ENCODE measurements at places on chromosomes 13 and 19.

- DNase-seq: no peak
These were observed 687 bp upstream of the FTL start for GRCh38 chr19:48964205-48965039.

- DNase-seq: no peak
These were observed 149.8 kb downstream of the ZNF536 start for GRCh38 chr19:30521937-30522336.

GRCh38 chr13:110812121-110812868 is 98.8 kb downstream of the ING1 start:
- DNase-seq: no peak

DNA sequence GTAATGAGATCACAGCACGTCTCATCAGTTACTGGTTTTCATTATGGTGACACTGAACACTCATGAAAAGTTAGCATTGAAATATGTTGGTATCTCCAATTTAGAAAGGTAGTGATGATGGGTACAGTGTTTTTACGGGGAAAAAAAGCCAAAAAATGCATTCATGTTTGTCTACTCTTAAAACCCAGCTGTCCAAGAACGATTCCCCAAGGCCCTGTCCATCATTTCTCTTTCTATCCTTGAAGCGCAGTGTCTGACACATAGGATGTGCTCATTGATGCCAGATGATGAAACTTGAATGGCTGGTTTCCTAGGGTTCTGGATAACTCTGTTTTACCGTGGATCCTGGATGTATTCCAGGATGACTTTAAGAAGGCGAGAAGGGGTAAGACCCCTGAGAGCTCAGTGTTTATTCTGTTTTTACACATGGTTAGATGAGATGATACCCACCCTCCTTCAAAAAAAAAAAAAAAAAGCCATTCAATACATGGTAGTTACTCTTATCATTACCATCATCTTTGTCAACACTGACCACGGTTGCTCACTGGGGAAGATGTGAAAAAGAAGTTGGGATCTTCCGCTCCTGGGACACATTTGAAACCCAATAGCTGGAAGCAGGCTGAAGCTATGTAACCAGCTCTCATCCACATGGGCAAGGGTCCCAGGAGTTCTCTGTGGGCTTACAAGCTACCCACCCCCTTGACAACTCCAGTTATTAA is 22.5 kb downstream of the SERP2 start:
- DNase-seq: no peak

- no peak for DNase-seq
These were observed 48.6 kb downstream of the FOXO1 start for GRCh38 chr13:40617801-40618356.

DNA sequence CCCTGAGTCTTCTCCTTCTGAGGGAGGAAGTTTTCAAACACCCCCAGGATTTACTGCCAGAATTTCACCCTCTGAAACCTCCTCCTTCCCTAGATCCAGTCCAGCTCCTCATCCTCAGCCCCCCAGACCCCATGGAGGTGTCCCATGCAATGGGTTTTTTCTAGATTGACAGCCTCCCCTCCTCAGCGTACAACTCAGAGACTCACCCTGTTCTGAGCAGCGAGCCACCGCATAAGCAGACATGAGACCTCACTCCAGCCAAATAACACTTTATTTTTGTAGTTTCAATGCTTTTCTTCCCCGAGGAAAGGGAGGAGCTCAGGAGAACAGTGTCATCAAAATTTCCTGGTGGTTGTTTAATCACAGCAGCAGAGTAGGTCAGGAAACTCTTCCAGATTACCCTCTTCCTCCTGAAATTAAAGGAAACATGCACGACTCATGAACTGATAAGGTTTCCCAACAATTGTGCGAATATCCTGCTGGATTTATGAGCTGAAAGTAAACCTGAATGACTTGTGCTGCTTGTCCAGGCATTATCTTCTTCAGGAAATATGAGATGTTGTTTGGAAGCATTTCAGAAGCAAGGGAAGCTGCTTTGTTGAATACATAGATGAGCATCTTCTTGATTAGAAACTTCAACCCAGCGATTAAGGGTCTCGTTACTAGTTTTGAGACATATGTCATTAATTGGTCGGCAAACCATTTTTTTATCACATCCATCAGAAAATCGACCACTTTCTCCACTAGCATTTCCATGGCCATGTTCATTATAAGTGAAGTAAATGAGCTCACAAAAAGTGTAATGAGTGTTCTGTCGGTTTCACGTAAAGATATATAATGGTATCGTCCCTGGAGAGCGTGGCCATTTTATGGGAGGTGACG is 36.2 kb downstream of the ERICH4 start:
- DNase-seq: no peak

DNA sequence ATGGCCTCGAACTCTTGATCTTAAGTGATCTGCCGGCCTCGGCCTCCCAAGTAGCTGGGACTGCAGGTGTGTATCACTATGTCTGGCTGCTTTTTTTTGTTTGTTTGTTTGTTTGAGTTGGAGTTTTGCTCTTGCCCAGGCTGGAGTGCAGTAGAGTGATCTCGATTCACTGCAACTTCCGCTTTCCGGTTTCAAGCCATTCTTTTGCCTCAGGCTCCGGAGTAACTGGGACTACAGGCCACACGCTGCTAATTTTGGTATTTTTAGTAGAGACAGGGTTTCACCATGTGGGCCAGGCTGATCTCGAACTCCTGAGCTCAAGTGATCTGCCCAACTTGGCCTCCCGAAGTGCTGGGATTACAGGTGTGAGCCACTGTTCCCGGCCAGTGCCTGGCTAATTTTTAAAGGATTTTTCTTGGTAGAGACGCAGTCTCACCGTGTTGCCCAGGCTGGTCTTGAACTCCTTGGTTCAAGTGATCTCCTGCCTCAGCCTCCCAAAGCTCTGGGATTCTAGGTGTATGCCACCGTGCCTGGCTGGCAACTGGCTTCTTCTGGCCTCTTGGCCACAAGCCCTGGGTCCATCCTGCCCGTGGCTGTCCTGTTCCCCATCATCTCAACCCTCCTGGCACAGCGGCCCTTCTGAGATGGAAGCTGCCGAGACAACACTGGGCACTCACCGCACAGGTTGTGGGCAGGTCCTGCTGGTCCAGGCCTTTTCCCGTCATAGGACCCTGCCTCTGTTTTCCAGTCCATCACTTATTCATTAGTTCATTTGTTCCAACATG is 11.5 kb downstream of the TECR start:
- no peak for DNase-seq

DNA sequence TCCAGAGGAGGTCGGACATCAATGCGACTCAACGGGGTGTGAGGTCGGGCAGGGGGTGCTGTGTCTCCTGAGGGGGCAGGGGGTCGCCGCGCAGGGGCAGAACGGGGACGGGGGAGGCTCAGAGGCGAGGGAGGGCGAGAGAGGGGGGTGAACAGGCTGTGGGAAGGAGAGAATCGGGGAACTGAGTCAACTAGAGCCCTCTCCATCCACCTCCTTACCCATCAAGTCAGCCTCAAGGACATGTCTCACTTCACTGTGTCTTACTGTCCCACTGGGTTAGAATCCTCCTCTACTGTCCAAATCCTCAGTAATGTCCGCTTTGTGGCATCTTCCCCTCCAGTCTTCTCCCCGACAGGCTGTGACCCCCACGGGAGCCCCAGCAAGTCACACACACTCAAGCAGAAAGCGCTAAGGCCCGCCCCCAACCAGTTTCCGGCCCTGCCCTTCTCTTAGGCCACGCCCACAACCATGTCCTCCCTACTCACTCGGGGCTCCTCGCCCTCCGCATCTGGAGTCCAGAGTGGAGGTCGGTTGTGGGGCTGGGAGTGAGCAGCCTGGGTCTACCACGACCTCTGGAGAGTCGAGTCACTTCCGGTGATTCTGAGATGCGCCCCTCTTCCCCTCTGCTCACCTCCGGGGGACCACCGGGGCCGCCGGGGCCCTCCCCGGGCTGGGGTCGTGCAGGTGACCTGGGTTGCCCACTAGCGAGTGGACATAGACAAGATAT is 9.3 kb downstream of the PLEKHA4 start:
- DNase-seq: peak; percentile 43

DNA sequence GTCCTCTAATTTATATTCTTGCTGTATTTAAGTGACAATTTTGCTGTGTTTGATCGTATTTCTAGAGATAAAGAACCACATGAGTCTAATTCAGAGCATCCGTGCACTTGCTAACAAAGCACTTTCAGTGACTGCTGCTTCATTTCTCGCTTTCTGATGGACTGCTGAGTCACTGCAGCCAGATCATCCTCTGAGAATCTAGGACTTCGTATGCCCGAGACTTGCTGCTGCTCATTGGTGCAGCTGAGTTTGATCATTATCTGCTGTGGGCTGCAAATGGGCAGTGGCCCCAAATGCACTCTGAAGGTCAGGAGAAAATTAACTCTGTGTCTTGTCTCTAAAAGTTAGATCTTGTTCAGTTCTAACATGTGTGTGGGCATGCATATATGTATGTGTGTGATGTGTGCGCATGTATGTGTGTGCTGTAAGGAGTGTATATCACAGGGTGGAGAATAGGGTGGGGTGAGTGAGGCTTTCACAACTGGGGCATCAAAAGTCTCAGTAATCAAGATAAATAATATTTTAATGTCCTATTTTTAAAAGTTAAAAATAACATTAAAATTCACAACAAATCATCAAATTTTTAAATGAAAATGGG is 342.6 kb downstream of the MTUS2 start:
- no peak for DNase-seq

DNA sequence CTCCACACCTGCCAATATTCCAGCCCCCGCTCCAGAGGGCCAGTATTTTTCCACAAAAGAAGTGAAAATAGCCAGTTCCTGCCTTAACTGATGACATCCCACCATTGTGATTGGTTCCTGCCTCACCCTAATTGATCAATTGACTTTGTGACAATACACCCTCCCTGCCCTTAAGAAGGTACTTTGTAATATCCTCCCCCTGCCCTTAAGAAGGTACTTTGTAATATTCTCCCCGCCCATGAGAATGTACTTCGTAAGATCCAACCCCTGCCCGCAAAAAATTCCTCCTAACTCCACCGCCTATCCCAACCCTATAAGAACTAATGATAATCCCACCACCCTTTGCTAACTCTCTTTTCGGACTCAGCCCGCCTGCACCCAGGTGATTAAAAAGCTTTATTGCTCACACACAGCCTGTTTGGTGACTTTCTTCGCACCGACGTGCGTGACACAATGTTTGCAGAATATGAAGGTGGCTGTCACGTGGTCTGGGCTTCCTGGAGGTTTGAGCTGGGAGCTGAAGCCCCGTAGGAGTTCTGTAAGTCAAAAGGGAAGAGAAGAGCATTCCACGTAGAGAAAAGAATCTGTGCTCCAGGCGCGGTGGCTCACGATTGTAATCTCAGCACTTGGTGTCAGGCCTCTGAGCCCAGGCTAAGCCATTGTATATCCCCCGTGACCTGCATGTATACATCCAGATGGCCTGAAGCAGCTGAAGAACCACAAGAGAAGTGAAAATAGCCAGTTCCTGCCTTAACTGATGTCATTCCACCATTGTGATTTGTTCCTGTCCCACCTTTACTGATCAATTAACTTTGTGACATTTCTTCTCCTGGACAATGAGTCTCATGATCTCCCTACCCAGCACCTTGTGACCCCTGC is 6.2 kb upstream of the FUT3 start:
- DNase-seq: no peak

DNA sequence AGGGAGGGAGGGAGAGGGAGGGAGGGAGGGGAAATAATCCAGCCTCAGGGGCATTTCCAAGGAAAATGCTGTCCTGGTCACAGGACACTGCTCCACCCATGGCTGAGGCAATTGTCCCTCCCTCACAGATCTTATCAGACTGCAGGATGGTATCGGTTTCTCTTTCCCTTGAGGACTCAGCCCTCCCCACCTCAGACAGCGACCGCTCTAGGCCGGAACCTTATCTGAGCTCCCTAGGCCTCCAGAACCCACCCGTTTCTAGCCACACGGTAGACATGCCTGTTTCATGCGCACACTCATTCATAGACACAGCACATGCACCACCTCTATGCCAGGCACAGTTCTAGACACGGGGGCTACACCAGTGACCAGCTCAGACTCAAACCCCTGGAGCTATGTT is 10.0 kb upstream of the IZUMO2 start:
- peak; percentile 8 for DNase-seq

GRCh38 chr13:31515427-31515826 is 223.9 kb upstream of the RXFP2 start:
- DNase-seq: no peak

GRCh38 chr13:32261567-32261966 is 53.6 kb downstream of the ZAR1L start:
- no peak for DNase-seq

DNA sequence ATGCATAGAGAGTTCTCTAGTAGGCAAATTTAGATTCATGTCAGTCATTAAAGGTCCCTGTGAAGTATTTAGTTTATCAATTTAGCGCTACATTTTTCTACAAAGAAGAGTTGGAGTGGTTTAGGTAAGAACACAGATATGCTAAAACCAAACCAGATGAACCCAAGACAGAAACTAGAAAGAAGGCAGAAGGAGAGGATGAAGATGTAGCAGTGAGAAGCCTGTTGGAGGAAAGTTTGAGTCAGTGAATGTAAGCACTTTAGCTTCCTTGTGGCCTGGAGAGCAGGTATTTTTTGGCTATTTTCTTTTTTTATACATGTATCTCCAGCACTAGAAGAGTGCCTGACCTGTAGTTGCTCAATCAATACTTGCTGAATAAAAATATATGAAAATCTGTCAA is 223.7 kb downstream of the KCNRG start:
- DNase-seq: no peak

DNA sequence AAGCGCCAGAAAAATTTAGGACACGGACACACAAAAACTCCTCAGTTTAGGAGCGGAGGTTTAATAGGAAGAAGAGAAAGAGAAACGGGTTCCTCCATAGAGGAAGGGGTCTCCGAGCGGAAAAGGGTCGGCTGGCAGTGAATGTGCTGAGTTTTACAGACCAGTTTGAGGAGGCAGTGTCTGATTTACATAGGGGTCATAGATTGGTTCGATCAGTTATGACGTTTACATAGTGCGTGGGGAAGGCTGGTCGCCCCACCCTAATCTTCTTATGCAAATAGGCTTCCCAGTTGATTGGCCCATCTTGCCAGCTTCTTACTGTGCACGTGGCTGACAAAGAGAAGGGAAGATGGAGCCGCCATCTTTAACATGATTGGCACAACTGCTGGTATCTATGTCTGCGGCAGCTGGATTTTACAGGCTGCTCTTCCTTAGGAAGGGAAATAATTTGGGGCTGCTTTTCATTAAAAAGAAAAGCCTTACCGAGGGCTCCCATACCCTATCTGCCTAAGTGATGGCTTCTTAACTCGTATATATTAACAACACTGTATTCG is 1.2 kb upstream of the ZNF225 start:
- peak; percentile 58 for DNase-seq

DNA sequence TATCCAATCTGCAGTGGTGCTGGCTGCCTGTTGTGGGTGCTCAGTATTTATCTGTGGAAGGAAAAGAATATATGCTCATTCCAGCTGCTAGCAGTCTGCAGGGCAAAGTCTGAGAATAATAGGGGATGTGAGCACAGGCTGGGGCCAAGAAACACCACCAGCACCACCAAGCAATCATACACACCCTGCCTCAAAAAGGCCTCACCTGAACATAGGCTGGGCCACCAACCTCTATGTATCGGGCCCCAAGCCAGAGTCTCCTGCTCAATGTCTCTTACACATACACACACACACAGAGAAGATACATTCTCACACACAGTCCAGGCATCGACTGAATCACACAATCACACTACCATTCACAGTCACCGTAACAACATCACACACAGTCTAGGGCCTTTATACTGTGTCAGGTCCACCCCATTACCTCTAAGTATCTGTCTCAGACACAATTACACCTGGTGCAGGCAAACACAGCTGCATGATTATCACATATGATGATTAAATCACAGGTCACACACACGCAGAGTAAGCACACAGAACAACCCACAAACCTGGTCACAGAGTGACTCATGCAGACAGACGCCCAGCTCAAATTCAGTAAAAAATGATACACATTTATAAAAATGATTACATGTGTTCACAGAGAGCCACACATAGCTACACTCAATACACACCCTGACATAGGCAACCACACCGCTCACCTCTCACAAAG is 1.3 kb upstream of the ZSCAN22 start:
- no peak for DNase-seq

Measured in inflammatory macrophage treated with lipopolysaccharide for 4 hours (primary cell).